ENCODE measurements at places on chromosomes 6 and 20.

DNA sequence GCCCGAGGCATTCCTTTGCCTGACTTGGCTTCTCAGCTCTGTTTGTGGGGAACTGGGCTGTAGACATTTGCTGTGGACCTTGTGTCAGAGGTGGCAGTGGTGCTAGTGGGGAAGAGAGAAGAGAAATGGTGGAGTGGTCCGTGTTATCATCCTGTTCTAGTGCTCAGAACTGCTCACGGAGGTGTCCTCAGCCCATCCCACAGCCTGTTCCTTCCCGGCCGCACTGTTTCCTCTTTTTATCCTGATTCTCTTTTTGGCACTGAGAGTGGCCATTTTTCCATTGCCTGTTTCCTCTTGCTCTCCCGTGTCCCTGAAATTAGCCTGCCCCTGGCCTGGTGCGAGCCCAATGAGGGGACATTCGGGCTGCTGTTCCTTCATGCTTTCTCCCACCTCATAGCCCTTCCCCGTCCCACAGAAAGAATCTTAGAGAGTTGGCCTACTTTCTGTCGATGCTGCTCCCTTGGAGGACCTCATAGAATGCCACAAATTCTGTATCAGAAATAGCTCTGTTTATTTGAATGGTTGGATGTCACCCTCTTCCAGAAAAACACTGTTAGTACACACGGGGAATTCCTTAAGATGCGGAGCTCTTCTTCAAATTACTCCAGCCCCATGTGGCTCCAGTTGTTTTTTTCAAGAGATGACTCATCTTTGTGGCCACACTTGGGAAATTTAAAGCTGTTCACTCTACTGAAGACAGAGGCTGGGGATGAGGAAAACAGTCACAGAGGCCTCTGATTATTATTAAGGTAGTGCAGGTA is 26.1 kb downstream of the FARS2 start:
- DNase-seq, result no peak

GRCh38 chr20:53957451-53958172 is 112.8 kb downstream of the BCAS1 start:
- no peak for DNase-seq

DNA sequence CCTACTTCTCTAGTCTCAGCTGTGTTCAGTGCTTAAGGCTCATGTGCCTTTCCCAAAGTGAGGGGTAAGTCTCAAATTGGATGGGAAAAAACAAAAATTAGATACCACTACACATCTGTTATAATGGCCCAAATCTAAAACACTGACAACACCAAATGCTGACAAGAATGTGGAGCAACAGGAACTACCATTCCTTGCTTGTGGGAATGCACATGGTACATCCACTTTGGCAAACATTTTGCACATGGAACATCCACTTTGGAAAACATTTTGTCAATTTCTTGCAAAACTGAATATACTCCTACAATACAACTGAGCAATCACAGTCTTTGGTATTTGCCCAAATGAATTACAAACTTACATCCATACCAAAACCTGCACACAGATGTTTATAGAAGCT is 109.3 kb downstream of the TENT5A start:
- DNase-seq, result no peak

DNA sequence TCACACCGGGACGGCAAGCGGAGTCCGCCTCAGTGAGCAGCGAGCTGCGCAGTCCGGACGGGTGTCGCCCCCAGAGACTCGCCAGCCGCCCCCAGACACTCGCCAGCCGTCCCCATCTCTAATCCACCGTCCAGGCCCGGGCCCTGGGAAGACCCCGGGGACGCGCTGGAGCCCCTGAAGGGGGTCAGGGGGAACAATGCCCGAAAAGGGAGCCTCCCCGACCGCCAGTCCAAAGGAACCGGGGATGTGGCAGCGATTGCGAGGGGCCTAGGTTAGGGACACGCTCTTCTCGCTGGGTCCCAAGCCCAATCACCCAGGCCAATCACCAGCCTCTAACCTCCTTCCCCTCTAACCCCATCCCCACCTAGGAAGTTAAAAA is 33.1 kb downstream of the TFAP2A start:
- DNase-seq, result no peak

DNA sequence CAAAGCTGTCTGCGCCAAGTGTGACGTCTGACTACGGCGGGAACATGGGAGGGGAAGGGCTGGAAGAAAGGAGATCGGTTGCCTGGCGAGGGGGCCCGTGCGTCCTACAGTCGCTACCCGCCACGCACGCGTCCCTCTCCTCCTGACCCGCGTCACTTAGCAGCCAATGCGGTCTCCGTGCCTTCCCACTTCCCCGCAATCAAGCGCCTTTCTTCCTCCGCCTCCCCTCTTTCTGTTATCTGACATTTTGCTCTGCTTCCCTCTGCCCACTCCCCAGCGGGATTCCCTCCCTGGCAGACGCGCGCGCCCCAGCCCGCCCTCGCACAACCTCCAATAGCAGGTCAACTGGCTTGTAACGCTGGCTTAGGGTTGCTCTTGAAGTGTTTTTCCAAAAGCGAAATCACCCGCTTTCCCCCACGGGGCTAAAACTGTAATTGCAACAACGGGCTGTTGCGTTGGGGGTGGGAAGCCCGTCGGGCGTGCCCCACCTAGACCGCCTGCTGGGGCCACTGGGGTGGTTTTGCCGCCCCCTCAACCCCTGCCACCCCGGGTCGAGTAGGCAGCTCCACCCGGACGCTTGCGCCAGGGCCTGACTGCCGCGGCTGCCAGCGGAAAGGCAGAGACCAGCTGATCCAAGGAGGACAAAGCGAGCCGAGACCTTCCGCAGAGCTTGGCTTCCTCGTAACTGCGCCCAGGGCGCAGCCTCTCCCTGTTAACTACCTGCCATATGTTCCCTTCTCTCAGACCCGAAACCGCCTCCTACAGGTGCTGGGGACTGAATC is 6.2 kb upstream of the SOX4 start:
- DNase-seq, result peak; percentile 97

DNA sequence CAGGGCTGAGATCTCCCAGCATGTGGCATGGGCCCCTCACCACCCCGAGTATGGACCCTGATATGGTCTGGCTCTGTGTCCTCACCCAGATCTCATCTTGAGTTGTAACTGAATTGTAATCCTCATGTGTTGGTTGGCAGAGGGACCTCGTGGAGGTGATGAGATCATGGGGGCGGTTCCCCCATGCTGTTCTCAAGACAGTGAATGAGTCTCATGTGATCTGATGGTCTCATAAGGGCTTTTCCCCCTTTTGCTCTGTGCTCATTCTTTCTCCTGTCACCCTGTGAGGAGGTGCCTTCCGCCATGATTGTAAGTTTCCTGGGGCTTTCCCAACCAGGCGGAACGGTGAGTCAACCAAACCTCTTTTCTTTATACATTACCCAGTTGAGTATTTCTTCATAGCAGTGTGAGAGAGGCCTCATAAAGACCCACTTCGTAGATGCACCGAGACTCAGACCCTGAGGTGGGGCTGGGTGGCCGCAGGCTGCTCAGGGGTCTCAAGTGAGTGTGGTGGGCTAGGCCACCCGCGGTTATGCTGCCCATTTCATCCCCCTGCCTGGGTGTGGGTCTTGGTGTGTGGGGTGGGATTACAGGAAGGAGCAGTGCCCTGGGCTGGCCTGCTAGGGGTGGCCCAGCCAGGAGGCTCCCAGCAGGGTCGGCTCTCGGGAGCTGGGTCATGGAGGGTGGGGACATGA is 26.2 kb upstream of the GATA5 start:
- no peak for DNase-seq

DNA sequence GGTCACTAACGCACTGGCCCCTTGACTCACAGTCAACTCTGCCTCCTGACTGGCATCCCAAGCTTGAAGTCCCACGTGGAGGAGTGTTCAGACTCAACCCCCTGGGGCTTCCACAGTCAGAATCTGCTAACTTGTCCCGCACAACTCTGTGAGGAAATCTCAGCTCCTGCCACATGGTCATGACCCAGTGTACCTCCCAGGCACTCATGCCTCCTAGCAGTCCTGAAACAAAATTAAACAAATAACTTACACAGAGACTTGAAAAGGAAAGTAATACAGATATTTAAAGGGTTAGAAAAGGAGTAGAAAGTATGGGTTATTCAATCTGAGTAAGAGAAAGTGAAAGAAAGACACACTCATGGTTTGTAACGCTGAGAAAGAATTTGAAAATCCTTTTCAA is 134.9 kb downstream of the GMDS start:
- no peak for DNase-seq

- DNase-seq, result no peak
These were observed 15.5 kb downstream of the LY86 start for GRCh38 chr6:6604015-6604414.

DNA sequence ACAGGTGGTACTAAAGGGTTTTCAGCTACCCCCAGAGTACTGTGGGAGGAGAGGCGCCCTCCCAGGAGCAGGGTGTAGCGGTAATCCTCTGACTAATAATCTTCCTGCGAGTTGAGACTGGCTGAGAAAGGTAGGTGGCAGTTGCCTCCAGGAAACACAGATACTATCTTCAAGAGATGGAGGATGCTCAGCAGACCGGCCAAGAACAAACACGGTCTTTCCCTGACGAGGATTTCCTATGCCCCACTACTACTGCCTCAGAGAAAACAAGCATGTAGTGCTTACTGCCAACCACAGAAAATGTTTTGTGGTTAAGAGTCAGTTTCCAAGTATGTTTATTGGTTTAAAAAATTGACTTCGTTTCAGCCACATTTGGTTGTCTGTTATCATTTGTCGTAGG is 26.8 kb downstream of the C6orf89 start:
- no peak for DNase-seq

- no peak for DNase-seq
These were observed 190.4 kb downstream of the TPBG start for GRCh38 chr6:82553863-82554531.

- DNase-seq, result no peak
These were observed 42.8 kb downstream of the RREB1 start for GRCh38 chr6:7150381-7151064.

DNA sequence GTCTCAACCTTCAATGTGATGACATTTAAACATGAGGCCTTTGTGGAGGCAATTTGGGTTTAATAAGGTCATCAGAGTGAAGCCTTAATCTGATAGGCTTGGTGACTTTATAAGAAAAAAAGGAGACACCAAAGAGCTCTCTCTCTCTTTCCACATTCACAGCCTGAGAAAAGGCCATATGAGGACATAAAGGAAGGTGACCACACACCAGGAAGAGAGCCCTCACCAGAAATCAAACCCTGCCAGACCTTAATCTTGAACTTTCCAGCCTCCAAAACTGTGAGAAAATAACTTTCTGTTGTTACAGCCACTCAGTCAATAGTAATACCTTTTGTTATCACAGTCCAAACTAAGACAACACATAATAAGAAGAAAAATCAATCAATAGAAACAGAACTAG is 47.7 kb downstream of the COL12A1 start:
- no peak for DNase-seq

- no peak for DNase-seq
These were observed 141.0 kb downstream of the HACE1 start for GRCh38 chr6:104718672-104719071.

Data from NCI-H1105 (cell line).